Body of pancreas (tissue), 4 donors: ENCODE measurements at places on chromosomes 5 and 9.
A peak's percentile ranks its signal among the peaks of the same experiment; 100 is the strongest.

DNA sequence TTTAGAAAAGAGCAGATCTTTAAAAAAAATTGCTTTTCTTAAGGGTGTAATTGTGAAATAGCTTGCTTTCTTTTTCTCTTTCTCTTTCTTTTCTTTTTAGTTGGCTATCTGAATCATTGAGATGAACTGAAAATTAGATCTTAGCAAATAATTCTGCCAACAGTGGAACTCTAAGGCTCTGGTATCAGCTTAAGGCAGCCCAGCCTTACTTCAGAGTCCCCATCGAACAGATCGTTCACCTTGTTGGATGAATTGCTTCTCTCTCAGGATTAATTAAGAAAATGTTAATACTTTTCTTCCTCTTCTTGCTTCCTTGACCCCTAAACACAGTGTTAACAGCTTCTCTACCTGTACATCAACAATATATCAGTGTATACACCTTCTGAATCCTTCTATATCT, 92.1 kb downstream of the ZCCHC7 start:
- no peak for DNase-seq

DNA sequence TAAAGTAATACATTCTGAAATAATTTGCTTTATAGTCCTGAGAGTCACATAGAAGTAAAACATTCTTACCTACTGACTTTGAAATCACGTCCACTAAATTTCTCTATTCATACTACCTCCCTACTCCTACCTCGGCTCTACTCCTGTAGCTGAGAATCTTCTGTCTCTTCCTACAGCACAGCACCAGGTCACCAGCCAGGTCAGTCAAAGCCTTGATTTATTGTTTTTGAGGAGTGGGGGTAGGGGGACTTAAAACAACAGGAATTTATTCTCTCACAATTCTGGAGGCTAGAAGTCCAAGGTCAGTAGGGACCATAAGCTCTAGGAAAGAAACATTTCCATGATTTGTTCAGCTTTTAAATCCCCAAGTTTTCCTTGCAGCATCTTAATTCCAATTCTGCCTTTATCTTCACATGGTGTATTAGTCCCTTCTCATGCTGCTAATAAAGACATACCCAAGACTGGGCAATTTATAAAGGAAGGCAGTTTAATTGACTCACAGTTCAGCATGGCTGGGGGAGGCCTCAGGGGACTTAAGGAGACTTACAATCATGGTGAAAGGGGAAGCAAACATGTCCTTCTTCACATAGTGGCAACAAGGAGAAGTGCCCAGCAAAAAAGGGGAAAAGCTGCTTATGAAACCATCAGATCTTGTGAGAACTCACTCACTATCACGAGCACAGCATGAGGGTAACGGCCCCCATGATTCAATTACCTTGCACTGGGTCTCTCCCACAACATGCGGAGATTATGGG, 49.6 kb upstream of the CCNG1 start:
- no peak for DNase-seq

DNA sequence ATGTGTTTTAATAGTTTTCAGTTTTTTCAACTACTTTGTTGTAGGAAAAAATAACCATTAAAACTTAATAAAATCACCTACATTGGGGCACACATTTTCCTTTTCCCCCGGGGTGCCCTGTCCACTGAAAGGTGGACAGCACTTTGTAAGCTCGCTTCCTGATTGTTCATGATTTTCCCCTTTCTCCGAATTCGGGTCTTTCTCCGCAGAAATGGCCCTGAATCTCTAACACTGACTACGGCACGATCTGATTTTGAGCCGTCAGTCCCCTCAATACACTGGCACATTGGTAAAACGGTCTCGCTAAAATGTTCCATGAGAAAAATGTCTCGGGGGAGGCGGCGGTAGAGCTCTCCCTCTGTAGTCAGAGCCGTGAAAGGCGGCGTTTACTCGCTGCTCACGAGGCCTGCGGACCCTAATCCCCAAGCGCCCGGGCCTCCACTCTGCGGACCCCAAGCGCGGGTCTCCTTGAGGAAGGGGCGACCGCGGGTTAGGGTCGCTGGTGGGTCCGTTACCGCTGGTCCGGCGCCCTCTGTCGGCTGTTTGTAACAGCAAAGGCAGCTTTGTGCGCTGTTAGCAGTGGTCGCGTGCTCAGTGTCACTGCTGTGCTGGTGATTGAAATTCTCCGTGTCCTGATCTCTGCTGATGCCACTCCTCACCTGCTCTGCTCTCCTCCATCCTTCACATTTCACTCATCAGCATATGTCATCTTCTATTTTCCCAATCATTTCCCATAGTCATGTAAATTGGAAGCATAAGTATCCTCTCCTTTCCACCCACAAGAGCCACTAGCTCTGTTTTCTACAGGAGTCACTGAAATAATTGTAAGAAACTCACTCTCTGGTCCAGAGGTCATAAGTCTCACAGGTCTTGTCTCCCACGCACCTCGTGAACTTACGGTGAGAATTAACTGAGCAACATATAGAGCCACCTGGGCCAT, 10.8 kb upstream of the IFNA2 start:
- DNase-seq: peak; percentile 65

- DNase-seq: no peak
These were observed 18.6 kb downstream of the DNAJA1 start for GRCh38 chr9:33043671-33044070.

DNA sequence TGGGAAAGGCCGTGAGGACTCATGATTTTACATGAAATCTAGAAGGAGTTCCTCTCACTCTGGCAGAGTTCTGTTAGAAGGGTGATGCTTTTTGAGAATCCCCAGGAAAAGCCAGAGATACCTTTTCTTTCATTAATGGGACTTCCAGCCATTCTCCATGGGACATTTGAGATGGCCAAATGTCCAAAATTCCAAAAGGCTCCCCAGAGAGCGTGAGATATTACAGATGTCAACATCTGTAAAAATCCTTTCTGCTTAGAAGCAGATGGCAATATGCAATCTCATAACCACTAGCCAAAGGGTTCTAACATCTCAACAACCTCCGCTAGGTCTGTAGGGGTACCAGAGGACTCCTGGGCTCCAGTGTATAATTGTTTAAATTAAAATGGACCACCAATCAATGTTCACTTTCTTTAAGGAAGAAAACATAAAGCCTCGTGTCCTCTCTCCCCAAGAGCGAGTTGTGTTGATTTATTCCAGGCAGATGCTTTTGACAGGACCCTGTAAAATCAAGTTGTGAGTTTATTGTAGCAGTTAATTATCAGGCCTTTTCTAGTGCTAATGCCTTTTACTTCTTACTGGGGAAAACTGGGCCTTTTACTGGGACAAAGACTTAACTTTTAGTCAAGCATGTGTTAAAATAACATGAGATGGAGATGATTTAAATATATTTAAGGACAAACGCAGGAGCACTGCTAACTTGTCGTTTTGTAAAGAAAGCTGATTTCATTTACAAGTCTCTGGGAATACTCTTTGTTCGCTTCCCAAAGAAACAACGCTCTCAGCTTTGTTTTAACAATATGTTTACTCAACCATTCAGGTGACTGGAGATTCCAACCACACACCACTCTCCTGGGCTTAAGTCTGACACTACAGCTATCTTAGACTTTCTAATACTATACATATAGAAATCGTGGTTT, 4.8 kb downstream of the GAS1 start:
- no peak for DNase-seq

DNA sequence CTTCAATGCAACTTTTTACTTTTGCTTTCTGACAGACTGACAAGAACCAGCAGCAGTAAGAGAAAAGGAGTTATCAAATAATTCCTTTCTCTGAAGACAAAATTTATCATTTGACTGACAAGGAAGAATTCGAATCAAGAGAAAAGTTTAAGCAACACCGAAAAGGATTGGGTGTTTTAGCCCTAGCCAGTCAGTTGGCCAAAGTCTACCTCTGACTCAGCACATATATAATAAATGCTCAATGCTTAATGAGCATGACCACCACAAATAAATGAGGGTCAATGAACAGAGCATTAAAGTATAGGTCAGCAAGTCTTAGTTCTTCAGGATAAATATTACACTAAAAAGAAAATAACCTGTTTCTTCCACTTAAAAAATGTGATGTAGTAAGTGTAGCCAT, 1603.5 kb upstream of the C9orf72 start:
- no peak for DNase-seq

GRCh38 chr9:91814753-91815152, 135.3 kb downstream of the ROR2 start:
- no peak for DNase-seq

DNA sequence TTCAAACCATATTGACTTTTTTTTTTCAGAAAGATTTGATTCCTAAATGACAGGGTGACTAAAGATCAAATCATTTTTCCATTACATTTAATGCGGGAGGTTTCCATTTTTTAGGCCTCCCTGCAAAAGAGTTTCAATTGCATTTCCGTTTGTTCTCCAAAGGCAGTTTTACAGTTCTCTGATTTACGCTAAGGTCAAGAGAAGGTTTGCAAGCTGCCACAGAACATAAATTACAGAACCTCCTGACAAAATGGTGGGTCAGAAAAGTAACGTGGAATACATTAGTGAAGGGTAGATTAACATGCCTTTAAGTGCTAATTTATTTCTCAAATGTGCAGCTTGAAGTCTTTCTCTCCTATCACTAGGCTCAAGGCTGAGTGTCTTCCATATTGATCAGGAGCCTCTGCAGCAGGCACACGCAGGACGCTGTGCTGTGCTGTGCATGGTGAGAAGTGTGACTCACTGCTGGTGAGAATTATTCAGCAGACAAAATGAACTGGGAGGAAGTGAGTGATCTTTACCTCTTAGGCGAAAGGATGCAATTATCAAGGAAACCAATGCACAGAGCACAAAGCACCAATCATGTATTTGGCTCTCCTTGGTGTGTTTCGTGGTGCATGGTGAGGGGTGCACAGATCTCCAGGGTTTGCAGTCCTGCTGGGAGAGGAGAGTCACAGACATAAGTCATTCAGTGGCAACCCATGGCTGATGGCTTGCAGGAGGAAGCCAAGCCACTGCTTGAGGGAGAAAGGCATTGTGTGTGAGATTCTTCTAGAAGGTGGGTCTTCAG, 136.3 kb downstream of the TENT4A start:
- DNase-seq: no peak

- DNase-seq: no peak
These were observed 38.4 kb upstream of the SUSD3 start for GRCh38 chr9:93020151-93020550.

DNA sequence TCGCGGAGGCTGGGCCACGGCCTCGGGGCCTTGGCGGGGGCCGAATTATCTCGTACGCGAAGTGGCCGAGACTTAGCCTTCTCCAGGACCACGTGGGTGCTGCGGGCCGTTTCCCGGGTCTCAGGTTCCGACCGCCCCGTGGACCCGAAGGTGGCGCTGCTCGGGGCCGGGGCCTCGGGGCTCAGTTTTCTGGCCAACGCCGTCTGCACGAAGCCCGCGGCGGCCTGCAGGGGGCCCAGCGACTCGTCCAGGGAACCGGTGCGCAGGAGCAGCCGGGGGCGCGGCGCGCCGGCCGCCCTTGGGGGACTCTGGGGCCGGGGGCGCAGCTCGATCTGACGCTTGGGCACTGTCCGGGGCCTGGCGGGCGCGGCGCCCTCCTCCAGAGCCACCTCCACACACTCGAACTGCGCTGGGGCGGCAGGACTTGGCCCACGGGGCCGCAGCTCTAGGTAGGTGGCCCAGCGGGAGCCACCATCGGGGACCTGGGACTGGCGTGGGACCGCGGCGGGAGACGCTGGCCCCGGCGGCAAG, 716 bp downstream of the PROB1 start:
- DNase-seq: no peak

DNA sequence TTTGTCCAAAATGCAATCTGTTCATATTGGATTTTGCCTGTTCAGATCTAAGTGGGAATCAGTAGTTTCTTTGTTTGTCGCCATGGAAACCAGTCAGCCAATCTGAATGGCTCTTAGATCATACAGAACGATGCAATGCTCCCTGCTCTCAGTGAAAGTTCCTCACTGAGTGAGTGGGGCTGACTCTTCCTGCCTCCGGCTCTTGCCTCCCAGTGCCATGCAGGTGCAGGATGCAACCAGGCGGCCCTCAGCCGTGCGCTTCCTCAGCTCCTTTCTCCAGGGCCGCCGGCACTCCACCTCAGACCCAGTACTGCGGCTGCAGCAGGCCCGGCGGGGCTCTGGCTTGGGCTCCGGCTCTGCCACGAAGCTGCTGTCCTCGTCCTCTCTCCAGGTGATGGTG, at the start of gene PTPDC1:
Gene PTPDC1, plus strand, starts transcription at position 151 of the 400 bp plus-strand sequence. Its CDS starts 67 bp downstream, at position 218.
- no peak for DNase-seq

DNA sequence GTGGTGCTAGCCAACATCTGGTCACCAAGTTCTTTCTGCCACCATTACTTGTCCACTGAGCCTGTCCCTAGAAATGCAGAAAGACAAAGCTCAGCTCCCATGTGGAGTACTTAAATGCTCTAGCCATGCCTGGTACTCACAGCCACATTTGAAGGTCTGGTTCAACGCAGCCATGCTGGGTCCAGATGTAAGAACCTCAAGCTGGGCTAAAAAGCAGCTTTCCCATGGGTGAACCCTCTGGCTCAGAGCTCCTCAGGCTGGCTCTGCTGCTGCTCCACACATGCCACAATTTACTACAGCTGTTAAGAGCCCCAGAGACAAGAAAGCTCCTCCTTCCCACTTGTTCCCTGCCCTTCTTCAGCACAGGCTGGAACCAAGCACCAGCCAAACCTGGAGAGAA, 97.1 kb upstream of the LRRTM2 start:
- no peak for DNase-seq

DNA sequence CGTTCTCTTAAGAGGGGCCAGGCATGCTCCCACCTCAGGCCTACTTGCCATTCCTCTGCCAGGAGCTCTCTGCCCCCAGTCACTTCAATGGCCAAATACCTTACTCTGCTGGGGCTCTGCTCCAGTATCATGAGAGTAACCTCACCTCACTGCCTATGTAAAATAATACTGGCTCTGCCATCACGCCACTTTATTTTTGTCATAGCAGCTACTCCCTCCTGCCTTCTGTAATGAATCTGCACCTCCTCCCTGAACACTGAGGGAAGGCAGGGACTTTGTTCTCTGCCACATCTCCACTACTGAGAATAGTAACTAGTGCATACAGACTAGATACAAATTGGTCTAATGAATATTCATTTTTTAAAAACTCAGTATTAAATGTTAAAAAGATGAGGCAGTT, 33.8 kb downstream of the MACROH2A1 start:
- no peak for DNase-seq

- DNase-seq: peak; percentile 37
These were observed 623 bp upstream of the TRIM36 start for GRCh38 chr5:115170134-115170928.

DNA sequence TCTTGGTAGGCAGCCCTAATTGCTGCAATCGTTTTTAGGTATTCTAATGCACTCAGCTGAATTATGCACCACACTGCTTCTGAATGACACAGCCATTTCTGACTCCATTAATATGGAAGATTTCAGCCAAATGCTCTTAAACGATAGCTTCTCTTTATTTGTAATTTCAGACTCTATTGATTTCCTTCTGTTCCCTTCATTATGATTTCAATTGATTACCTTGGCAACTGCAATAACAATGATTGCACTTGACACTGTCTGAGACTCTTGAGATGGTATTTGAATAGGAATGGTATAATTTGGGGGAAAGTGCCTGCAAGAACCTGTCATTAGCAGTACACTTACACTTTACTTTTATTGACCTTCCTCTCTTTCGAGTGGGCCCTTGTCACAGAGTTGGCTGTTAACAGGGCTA, 296.1 kb upstream of the DMAC1 start:
- DNase-seq: no peak
